Right ventricle myocardium inferior (tissue), 1 donor: ENCODE measurements at places on chromosomes 3 and 15. TPM values are rescaled to one million over a fixed set of nuclear protein-coding genes. Genes with fewer than 3 reads are reported as not detected.

- DNase-seq, result no peak
These were observed 4.1 kb upstream of the CALML4 start for GRCh38 chr15:68209272-68209671.

BRPF1 gene
- total RNA-seq, result 10.9 TPM

GRCh38 chr3:194072097-194072428 lies 63.9 kb upstream of the HES1 start:
- no peak for DNase-seq

ADAMTS9 gene
- total RNA-seq, result 19.9 TPM

GRCh38 chr3:187980861-187981260 lies 173.1 kb upstream of the LPP start:
- no peak for DNase-seq

- DNase-seq, result no peak
These were observed 73.6 kb downstream of the EEFSEC start for GRCh38 chr3:128226795-128227395.

DNA sequence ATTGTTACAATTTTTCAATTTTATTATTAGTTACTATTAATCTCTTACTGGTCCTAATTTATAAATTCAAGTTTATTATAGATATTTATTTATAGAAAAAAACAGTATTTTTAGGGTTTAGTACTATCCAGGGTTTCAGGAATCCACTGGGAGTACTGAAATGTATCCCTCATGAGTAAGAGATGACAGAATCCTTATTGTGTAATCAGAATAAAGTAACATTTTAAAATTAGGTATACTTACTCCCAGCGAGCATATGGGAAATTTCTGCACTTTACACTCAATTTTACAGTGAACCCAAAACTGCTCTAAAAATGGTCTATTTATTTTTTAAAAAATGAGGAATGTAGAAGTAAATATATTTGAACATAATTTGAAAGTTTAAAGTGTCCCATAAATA lies 202.7 kb downstream of the CGGBP1 start:
- no peak for DNase-seq

DNA sequence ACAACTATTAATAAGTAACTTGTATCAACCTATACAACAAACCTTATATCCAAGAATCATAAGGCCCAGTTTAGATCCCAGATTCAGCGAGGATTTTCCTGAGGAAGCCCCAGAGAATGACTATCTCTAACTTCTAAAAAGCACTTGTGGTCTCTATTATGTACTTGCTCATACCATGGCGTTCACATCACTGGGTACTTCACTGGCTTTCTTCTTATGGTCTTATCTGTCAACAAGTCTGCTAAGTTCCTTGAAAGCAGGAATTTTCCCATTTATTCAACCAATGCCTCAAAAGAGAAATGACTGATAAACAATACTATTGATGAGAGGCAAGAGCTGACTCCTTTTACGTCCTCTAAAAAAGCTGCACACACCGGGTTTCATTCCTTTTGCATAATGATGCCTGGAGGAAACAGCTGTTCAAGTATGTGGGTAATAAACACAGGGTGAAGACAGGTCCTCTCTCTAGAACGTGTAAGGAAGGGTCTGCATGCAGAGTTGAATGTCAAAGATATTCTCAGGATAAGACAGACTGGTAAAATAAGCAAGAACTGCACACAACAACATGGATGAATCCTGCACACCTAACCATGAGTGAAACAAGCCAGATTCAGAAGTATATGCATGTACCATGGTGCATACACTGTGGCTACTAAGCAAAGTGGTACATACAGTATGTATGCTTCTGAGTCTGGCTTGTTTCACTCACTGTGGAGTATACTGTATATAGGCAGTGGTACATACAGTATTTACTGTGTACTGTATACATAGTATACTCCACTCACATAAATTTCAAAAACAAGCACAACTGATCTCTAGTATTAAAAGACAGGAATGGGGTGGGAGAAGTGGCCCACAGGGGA lies 408.7 kb downstream of the SHQ1 start:
- no peak for DNase-seq

SERINC4 gene
- 0.30 TPM for total RNA-seq

OIP5 gene
- 0.51 TPM for total RNA-seq

GRCh38 chr3:58824285-58824684 lies 157.7 kb upstream of the FAM3D start:
- DNase-seq, result no peak

- no peak for DNase-seq
These were observed 3.3 kb downstream of the NDUFAF3 start for GRCh38 chr3:49025005-49025792.

GRCh38 chr3:174170248-174170647 lies 688.9 kb upstream of the NAALADL2 start:
- DNase-seq, result no peak

GRCh38 chr3:10437272-10437994 lies 68.0 kb downstream of the ATP2B2 start:
- DNase-seq, result no peak

BCL6 gene
- total RNA-seq, result 95.5 TPM

- DNase-seq, result no peak
These were observed 490.1 kb upstream of the ARRDC4 start for GRCh38 chr15:97470417-97470816.

- DNase-seq, result no peak
These were observed 219.8 kb downstream of the FMN1 start for GRCh38 chr15:32974691-32975090.

DNA sequence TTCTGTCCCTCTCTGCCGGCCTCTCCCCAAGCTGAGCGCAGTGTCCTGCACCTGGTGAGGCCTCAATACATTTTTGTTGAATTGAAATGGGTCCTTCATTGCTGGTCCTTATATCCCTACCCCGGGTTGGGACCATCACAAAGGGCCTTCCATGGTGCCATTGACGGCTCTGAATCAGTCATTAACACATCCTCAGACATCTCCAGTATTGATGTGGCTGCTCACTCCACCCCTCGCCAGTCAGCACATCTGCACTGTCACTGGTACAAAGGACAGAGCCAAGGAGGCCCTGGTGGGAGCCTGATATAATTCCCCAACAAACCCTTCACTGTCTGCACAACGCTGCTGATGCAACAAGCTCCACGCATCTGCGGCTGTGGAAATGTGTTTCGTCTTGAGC lies 191.6 kb upstream of the TOPAZ1 start:
- no peak for DNase-seq

- peak; percentile 60 for DNase-seq
These were observed 1.6 kb upstream of the LTF start for GRCh38 chr3:46466273-46466672.
